ENCODE measurements at places on chromosomes 16 and 17.

- DNase-seq, result no peak
These were observed 39.3 kb upstream of the TAC4 start for GRCh38 chr17:49887086-49887743.

DNA sequence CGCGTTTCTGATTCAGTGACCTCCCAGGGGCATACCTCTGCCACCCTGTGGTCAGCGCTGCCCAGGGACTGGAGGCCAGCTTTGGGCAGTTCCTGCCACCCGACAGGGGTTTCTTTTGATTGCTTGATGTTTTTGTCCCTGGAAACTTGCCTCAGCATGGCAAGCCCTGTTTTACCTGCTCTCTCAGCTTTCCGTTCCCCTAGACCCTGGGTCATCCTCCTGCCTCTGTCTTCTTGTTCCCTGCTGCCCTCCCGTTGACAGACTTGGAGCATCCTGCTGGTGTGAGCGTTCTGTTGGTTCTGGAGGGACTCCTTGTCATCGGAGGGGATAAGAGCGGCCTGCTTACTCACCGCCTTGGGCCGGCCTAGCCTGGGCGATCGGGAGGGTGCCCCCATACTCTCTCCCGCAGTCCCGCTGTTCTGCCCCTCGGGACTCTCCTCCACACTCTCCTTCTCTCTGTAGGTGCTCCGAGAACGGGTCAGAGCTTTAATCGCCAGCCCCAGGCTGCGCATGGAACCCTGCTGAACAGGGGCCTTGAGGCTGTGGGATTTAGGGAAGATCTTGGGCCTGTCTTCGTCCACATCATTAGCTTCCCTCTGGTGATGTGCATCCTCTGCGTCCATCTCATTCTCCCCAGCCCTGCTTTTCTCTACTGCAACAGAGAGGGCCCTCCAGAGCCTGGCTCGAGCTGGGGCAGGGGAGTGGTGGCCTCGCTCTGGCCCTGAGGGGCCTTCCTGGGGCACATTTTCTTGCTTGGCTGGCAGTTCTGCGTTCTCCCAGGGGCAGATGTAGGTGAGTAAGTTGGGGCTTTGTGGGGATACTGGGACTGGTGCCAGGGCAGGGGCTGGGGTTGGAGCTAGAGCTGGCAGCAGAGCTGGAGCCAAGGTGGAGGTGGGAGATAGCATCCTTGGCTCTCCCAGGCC, 13.7 kb downstream of the GPR179 start:
- DNase-seq, result no peak

DNA sequence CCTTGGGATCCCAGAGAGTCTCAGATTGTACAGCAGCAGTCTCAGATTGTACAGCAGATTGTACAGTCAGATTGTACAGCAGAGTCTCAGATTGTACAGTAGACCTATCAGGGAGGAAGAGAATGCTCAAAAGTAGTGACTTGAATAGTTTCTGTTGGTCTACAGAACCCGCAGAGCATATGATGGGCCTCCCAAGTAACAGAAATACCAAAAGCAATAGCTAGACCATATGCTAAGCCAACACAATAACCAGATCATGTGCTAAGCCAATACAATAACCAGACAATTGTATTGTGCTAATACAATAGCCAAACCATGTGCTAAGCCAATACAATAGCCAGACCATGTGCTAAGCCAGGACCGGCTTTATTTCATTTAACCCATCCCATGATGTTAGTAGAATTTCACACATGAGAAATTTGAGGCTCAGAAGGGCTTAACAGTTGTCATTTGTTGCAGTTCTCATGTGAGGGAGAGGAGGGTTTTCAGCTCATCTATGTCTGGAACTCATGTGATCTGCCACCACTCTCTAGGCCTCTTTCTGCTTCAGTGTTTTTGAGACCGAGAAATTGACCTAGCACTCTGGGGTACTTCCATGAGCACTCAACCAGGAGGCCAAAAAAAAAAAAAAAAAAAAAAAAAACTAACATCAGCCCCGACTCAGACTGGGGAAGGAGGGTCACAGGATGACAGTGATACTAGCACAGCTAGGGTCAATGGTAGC, 144.0 kb downstream of the SOX9 start:
- no peak for DNase-seq

DNA sequence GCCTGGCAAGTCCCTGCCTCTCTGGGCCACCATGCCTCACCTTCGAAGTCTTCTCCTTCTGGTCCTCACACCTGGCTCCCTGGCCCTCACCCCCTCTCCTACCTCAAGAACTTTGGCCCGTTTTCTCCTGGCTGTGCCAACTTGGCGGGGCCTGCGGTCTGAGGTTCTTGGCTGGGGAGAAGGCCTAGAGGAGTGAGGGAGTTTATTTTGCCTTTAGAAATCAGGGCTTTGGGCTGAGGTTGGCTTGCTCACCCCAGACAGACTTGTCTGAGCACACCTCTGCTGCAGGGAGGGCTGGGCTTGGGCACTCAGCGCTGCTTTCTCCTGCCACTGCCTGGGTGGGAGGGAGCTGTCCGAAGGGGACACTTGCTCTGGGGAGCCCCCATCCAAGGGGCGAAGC, 23.3 kb upstream of the TAC4 start:
- no peak for DNase-seq

DNA sequence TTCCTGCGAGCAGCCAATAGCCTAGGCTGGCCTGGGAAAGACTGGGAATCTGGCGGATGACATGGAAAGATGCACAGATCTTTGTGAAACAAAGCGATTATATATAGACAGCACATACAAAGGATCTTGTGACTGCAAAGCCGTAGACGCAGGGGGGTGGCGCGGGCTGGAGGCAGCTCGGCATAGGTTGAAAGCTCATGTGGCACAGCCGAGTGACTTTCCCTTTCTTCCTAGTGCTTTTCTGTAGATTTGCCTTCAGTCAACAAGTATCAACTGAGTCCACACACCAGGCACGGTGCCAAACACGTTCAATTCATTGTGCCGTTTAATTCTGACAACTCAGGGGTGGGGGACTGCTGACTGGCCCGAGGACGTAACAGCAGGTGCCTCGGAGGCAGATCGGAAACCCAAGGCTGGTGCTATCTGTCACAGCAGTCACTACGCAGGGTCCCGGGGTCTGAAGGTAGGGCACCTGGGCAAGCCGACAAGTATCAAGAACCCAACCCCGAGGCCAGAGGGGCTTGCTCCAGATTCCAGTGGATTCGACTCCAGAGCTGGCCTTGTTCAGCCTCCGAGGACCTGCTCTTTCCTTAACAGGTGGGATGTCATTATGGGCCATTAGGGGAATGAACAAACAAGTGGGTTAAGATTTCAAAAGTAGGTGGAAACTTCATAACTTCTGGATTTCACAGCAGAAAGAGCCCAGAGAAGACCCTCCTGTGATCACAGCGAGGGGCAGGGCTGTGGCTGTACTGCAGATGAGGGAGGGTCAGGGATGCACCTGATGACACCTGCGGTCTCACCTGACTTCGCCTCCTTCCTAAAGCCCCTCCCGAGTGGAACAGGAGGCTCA, 5.9 kb downstream of the PAM16 start:
- DNase-seq, result no peak

DNA sequence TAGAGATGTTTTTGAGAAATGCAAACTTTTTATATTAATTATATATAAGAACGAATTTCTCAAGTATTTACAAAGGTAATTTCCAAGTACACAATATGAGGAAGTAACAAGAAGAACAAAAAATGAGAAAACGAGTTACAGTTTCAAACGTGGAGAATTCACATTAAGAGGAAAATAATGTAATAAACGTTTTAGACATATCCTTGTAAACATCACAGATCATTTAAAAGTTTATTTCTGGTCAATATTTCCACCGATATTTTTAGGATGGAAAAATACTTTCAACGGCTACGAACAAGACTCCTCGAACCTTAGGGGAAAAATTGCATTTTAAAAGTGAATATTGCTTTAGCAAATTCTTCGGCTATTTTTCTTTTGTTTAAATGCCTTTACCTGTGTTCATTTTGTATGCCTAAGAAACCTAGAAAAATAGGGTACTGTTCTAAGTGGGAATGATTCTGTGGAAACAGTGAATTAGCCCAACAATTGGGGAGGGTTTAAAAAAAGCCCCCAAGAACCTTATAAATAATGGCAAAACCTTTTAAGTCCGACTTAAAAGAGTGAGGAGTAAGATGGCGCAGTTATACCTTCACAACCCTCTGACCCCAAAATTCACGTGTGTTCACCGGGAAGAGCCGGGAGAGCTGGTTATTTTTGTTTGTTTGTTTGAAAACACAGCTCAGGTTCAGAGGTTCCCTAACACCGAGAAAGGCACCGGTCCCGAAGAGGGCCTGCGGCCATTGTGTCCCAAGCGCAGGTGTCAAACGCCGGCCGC, 3.3 kb downstream of the HNF1B start:
- DNase-seq, result no peak

DNA sequence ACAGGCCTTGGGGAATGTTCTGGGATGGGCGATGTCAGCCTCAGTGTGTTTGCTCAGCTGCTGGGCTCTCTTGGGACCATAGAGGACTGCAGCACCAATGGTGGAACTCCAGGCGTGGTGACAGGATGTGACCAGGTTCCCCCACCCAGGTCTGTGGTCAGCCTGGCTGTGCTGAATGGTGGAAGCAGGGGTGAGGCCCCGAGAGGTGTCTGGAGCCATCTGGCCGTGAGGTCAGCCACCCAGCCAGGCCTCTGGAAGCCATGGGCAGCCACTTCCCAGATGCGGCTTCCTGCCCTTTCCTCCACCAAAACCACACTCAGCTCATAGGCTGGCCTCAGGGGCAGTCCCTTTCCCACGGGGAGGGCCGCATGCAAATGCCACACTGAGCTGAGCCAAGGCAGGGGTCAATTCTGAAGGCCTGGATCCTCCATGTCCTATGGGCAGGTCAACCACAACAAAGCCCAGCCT, 7.8 kb upstream of the MAPK7 start:
- no peak for DNase-seq

GRCh38 chr17:32849879-32850278, 27.0 kb downstream of the MYO1D start:
- DNase-seq, result no peak

- DNase-seq, result no peak
These were observed 58.3 kb downstream of the SPACA3 start for GRCh38 chr17:33049781-33050414.

- no peak for DNase-seq
These were observed 3.6 kb downstream of the ACD start for GRCh38 chr16:67656344-67657016.

- no peak for DNase-seq
These were observed 35.0 kb upstream of the HSBP1 start for GRCh38 chr16:83772806-83773205.

- no peak for DNase-seq
These were observed 9.9 kb upstream of the CES3 start for GRCh38 chr16:66950971-66951790.

DNA sequence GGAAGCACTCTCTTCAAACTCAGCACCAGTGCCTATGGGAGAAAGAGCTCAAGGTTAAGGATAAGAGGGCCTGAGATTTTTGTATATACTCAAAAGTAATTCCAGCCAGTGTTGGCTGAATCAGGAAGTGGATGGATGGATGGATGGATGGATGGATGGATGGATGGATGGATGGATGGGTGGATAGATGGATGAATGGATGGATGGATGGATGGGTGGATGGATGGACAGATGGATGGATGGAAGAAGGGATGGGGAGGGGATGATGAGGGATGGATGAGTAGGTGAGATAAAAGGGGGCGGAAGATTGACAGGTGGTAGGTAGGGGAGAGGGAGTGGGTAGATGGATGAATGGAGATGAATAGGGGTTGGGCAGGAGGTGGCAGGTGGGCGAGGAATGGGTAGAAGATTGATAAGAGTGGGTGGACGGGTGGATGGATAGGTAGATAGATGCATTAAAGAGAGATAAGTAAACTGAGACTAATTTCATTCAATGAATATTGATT, 4.1 kb downstream of the CX3CL1 start:
- no peak for DNase-seq

DNA sequence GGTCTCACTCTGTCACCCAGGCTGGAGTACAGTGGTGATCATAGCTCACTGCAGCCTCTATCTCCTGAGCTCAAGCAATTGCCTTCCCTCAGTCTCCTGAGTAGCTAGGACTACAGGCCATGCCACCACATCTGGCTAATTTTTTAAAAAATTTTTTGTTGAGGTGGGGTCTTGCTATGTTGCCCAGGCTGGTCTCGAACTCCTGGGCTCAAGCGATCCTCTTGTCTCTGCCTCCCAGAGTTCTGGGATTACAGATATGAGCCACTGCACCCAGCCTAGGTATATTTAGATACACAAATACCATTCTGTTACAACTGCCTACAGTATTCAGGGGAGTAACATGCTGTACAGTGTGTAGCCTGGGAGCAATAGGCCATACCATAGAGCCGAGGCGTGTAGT, 14.3 kb downstream of the POLR3E start:
- DNase-seq, result no peak

DNA sequence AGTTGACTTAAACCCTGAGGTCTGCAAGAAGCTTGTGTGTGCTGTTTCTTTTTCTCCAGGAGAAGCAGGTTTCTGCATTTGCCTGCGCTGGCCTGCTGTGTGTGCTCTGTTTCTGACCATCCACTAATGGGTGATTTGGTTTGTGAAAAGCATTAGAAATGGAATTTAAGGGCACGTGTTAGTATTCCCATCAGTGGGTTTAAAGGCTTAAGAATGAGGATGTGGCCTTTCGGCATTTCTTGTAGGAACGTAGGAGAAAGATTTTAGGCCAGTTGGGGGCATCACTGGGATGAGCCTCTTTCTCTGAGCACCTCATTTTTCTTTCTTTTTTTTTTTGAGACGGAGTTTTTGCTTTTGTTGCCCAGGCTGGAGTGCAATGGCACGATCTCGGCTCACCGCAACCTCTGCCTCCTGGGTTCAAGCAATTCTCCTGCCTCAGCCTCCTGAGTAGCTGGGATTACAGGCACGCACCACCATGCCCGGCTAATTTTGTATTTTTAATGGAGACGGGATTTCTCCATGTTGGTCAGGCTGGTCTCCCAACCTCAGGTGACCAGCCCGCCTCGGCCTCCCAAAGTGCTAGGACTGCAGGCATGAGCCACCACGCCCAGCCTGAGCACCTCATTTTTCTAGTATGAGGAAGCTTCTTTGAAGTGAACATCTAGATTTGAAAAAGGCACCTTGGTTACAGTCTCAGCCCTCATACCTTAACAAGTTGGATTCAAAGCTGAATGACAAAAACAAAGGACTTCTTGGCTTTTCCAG, 110.3 kb downstream of the BANP start:
- no peak for DNase-seq

GRCh38 chr16:12217341-12217740, 240.8 kb downstream of the SNX29 start:
- no peak for DNase-seq

DNA sequence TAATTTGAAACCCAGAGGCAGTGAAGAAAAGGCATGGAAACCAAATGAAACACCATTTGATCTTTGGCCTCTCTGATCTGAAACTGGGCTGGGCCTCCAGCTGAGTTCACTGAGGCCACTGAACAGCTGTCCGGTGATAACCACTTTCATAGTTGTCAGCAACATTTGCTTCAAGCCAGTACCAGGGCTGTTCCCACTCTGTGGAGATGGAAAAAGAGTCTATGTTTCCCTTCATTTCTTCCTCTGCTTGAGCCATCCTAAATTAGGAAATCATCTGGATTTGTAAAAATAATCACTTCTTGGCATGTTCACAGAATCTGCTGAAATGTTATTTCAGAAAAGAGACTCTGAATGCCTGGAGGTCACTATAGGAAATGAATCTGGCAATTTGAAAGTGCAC, 119.3 kb downstream of the STX8 start:
- DNase-seq, result no peak

- DNase-seq, result no peak
These were observed 176.5 kb downstream of the C16orf78 start for GRCh38 chr16:49550140-49550539.
